Upper lobe of left lung (tissue), 6 donors: ENCODE measurements at places on chromosomes 4 and X.

- DNase-seq = no peak
Measured at GRCh38 chr4:10158333-10158942, 41.8 kb upstream of the WDR1 start.

DNA sequence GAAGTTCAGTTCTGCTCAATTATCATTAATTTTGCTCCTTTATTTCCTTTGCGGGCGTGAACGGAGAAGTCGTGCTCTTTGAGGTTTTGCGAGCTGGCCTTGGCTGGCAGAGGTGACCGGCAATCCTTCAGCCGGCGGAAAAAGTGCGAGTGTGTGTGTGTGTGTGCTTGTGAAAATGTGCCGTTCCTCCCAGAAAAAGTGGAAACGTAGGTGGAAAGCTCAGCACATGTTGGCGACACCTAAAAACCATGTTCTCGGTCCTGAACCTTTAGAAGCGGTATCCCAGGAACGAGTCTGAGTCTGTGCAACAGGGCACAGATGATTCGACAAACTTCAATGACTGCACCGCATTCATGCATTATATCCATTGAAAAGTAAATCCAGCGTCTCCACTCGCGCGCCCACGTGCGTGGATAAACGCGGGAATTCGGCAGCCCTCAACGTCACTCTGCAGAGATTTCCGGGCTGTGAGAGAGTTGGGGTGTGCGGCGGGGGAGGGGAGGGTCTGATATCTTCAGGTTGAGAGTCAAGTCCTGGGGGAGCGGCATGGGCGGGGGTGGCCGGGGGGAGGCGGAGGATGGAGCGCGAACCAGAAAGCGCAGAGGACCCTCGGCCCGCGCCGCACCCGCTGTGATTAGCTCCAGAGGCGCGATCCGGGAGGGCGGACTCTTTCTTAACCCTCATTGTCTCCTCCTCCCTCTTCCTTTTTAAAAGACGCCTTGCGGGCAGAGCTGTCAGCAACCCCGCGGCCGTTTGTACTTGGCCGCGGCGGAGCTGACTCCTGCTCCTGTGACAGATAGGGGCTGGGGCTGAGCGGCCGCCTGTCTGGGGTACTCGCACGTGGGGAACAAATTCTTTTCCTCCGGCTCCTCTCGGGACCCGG, at the start of gene SHISA3:
Gene SHISA3, plus strand, starts transcription at position 737 of the 883 bp plus-strand sequence. CDS start 569 bp downstream, outside the sequence.
- DNase-seq = no peak

DNA sequence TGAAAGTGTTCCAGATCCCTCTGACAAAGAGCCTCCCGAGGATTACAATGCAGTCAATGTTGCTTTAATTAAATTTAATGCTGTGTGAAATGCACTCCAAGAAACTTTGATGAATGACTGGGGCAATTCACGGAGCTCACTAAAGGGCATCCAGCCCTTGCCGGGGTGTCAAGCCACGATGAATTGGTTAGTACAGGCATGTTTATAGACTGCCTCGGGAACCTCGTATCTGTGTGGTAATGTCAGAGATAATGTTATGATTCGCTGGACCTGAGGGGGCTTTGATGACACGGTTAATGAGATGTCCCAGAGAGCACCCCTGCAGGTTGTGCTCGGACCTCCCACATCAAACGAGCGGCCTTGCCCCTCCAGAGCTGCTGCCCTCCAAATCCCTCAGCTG, 428.8 kb downstream of the NKX6-1 start:
- no peak for DNase-seq

DNA sequence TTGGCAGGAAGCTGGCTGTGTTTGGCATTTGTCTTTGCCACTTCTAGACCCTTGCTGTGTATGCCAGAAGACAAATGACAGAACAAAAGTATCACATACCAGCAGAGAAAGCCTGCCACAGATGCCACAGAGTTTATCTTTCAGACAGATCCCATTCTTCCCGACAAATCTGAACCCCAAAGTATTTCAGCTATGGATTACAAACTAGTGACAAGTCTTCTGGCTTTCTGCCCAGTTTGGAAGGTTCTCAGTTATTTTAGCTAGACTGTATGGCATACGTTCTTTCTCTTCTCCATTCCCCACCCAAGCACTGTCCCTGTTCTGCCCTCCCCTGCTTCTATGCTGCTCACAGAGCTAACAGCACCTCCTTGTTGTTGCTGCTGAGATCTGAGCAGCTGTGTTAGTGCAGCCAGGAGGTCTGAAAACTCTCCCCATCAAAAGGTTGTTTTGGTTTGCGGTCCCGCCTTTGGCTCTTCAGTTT, 236.7 kb downstream of the FRAS1 start:
- no peak for DNase-seq

GRCh38 chr4:166386491-166387360, 513.7 kb downstream of the TLL1 start:
- DNase-seq = no peak

- no peak for DNase-seq
Measured at GRCh38 chrX:38694394-38694793, 106.9 kb upstream of the MID1IP1 start.
